NCI-H748 treated with DMSO at 0.1 percent for 48 hours (cell line): ENCODE measurements at places on chromosomes 11 and 22.
A peak's percentile ranks its signal among the peaks of the same experiment; 100 is the strongest.

GRCh38 chr11:115185931-115186330 is 318.3 kb downstream of the CADM1 start:
- no peak for DNase-seq

DNA sequence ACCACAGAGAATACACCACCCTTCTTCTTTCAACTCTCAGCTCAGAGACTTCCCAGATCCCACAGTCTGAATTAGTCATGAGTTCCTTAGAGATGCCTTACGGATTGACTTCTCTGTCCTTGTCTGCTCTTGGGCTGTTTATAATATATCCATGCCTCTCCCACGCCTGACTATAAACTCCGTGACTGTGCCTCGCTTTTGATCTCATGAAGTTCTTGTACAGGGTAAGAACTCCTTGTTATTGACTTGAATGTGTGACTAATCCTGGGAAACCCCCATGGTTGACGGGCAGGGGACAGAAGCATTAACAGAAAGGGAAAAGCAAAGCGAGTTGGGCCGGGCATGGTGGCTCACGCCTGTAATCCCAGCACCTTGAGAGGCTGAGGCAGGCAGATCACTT is 62.4 kb upstream of the POU2AF1 start:
- DNase-seq, result no peak

DNA sequence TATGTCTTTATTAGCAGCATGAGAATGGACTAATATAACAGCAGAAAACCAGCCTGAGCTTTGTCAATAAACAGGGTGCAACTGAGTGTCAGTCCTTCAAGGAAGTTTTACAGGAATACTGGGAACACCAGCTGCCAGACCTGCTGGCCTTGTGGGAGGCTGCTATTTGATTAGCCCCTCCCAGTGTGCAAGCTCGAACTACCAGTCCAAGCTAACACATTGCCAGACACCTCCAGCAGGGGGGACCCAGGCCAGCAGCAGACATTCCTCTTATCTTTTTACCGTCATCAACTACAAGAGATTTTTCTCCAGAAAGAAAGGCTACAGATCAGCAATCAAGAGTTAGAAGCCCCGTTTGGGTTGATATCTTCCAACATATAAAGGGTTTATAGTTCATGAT is 942.8 kb upstream of the TENM4 start:
- no peak for DNase-seq

- no peak for DNase-seq
These were observed 16.7 kb upstream of the SMTN start for GRCh38 chr22:31064369-31064768.

GRCh38 chr22:22893077-22893805 is 5.6 kb downstream of the IGLL5 start:
- no peak for DNase-seq

- DNase-seq, result no peak
These were observed 5.6 kb downstream of the PICK1 start for GRCh38 chr22:38062791-38063190.

DNA sequence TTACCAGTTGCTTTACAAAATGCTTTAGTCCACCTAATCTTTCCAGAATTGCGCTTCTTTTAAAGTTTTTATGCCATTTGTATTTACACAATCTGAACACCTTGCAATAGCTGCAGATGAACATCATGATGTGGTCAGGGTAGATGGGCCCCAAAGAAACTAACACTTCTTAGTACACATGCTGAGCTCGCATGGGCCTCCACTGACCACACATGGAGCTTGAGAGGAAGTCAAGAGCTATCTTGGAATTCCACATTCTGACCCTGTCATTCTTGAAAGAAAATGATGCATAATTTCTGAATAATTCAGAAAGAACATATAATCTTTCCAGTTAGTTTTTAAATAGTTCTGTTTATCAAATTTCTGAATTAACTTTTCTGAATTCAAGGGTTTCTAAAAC is 7.7 kb downstream of the LIPT2 start:
- no peak for DNase-seq

- DNase-seq, result no peak
These were observed 658 bp downstream of the ACY3 start for GRCh38 chr11:67649634-67650510.

DNA sequence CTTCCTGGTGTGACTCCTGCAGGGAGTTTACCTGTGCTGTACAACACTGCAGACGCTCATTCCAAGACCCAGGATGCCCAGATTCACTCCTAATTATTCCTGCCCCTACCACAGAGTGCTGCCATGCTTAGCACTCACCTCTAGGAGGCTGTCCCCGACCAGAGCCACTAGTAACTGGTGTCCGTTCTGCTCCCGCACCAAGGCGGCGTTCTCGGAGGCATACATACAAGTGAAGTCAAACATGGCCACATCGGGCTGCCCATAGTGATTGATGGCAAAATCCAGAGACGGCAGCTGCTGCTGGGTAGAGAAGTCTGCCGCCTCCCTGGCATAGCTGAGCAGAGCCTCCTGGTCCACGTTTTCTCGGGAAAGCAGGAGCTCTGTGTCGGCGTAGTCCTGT is 122.3 kb upstream of the BID start:
- DNase-seq, result no peak

GRCh38 chr22:42848941-42849550 is 8.0 kb downstream of the ARFGAP3 start:
- no peak for DNase-seq

DNA sequence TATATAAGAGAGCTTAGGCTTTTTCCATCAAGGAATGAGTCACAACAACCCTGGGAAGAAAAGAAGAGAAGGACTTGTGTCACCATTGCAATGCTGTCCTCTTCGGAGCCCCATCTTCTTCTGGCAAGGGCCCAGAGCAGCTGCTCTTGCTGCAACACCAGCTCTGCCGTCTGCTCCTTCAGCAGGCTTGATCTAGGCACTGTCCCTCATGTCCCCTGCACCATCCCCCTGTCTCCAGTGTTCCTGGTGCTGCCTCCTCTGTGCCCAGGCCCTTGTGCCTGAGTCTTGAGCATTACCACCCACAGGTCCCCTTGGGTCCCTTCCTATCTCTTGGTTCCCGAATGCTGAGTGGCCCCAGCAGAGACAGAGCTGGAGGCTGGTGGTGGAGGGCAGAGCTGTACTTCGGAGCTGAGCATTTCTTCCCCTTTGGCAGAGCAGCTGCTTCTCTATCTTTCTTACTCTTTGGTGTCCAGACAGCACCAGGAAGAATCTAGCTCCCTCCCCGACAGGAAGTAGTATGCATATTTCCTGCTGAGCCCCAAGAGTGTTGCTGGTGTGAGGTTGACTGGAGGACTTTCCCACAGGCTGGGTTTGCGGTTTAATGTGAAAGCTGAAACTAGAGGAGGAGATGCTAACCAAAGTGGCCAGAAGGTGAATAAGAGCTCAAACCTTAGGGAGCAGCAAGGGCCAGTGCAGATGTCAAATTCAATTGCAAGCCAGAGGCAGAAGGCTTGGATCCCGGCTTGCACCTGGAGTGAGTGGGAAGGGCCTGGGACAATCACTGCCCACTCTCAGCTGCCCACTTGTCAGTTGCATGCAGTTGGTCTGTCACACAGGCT is 27.8 kb downstream of the WEE1 start:
- DNase-seq, result no peak

- DNase-seq, result no peak
These were observed 1.7 kb upstream of the RTCB start for GRCh38 chr22:32413719-32414118.

DNA sequence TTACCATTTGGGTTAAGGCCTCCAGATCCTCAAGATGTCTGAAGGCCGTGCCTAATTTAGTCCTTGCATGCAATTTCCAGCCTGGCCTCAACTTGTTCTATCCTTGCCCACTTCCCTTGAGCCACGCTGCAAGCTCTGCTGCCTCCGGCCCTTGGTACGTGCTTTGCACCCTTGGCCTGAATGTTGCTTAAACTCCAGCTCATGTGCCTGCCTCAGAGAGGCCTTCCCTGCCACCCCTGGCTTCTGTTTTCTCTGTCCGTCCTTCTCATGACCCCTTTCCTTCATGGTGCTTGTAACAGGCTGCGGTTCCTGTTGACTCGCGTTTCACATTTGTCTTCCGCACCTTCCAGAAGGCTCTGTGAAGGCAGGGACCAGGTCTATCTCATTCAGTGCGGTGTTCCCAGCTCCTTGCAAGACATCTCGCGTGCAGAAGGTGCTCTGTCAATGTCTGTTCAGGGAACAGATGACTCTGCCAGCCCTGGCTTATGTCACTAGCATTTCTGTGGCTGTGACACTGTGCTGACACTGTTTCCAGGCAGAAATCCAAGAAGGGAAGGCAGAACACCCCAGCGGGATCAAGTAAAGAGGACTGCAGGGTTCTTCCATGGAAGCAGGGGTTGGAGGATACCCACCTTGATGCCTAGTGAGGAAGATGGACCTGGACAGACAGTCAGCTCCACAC is 61.8 kb downstream of the FBLN1 start:
- DNase-seq, result no peak

DNA sequence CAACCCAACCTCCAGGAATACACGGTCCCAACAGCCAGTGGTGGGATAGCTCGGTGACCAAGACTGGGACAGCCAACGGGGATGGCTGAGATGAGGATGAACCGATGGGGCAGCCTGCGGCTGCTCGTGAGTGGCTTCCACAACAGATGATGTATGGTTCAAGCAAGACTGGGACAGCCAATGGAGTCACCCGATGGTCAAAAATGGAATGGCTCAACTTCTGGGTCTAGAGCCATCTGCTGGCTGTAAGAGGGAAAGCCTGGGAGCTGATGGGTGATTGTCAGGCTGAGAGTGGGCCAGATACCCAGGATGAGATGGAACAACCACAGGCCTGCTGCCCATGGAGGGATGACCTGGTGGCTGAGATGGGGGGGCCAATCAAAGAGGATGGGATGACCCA is 35.5 kb downstream of the SYT7 start:
- DNase-seq, result no peak

DNA sequence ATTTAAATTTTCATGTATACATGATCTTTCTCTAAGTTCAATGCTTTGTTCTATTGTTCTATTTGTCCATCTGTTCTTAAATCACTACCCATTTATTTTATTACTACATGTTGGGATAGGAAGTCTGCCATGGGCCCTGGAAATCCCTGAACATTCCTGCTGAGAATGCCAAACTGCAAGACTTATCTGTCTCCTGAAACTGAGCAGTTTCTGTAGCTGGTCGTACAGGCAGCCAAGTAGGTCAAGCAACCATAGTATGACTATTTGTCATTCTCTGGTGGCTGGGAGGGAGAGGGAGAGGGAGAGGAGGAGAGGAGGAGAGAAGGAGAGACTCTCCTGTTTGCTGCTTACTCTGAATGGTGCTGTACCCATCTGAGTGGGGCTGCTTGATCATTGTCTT is 82.8 kb upstream of the SNX19 start:
- DNase-seq, result no peak

GRCh38 chr11:102666331-102666957 is 39.1 kb downstream of the MMP27 start:
- peak; percentile 24 for DNase-seq

DNA sequence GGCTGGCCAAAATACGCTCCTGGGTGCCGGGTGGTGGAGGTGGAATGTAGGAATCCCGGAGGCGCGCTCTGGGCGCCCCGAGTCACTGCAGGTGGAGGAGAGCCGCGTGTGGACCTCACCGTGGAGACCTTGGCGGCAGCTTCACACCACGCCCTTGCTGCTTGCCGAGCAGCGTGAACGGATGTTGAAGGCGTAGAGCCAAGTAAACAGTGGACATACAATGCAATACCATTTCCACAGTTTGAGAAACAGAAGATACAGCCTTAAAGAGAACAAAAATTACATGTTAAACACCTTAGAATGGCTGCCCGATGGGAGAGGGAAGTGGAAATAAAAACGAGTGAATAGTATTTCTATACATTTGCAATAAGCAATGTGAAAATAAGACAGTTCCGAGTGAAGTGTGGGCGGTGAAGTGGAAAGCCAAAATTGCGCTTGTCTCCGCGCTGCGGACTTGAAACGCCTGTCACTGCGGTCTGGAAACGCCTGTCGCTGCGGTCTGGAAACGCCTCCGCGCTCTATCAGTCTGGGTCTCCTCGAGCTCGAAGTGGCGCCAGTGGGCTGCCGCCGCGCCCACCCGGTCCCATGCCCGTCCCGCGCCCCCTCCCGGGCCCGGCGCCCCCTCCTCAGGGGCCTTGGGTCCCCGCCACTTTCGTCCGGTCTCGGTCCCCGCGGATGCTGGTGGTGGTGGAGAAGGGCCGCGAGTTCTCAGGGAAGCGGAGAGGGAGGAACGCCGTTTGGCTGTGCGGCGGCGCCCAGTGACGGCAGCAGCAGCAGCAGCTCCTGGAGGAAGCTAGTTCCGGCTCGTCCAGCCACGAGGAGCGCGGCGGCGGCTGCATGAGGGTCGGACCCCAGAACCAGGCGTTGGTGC is 1.6 kb downstream of the NCR3LG1 start:
- DNase-seq, result peak; percentile 82

- DNase-seq, result no peak
These were observed 73.6 kb upstream of the SUSD2 start for GRCh38 chr22:24107661-24108060.

- no peak for DNase-seq
These were observed 29.0 kb upstream of the LRRC32 start for GRCh38 chr11:76699451-76700091.

DNA sequence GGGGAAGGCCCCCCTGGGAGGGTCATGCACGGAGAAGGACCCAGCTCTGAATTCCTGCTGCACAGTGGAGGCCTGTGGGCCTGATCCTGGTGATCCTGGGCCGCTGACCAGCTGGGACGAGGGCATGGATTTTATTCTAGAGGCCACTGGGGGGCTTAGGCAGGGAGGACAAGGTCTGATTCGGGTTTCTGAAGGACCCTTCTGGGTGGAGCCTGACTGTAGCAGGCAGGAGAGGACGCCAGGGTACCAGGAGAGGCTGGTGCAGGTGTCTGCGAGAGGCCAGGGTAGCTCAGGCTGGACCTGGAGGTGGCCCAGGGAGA is 31.3 kb downstream of the MPPED1 start:
- no peak for DNase-seq

DNA sequence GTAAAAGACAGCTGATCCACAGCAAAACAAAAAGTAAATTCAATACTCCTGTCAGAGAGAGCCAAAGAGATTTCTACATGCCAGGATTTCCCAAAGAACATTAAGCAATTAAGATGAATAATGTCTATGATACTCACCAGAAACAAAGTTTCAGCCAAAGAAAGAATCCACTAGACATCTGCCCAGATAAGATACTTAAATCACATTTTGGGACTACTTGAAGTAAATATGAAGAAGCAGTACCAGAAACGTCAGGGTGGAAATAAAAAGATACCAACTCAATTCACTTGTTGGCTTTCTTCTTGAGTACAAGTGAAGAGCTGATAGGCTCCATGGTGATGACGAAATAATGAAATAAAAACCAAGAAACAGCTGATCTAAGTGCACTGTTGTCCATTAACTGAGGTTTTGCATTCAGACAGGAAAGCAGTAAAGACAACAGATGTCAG is 31.6 kb upstream of the ARHGAP32 start:
- no peak for DNase-seq

DNA sequence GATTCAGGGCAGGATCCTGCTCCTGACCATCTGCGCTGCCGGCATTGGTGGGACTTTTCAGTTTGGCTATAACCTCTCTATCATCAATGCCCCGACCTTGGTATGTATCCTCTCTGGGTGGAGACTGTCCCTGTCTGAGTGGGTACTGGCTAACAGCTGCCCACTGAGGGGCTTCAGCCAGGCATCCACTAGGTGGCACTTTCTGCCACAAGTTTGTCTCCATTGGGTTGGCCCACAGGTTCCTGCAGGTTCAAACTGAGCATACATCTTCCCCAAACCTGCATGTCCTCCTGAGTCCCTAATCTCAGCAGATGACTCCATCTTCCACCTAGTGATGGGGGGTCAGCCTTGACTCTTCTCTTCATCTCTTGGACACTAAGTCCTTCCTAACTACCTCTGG is 4.4 kb downstream of the SLC2A11 start:
- DNase-seq, result peak; percentile 15
